ENCODE measurements at places on chromosomes 7 and 10.

GRCh38 chr7:105286441-105286840 lies 102.3 kb downstream of the SRPK2 start:
- DNase-seq = no peak

DNA sequence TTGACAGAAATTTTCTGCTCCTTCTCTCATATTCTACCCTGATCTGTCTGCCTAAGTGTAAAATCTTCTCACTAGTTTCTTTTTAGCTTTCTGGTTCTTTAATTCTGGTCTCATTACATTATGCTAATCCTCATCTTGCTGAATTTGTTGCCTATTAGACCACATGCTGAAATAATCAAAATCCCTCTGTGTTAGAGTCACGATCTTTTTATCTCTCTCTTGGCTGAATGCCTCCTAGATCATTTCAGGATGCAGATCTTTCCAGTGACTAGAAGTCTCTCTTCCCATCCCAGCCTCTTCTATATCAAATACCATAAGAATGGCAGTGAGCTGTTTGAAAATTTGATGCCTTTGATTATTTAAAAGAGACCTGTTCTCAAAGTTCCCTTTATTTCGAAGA lies 661.9 kb downstream of the SORCS1 start:
- no peak for DNase-seq

DNA sequence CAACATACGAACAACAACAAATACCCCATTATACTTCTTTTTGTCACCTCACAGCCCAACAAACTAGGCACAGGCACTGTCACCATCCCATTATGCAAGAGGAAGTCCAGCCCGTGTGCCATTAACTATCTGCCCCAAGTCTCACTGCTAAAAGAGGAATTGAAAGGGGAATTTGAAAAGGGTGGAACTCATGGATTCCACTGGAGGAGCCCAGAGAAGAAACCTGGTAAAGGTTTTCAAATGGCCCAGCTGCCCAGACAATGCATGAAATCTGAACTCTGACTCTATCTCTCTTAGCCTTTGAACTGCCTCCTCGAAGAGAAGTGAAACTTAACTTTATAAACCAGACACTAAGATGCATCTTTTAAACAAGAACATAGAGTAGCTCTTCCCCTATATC lies 130.0 kb downstream of the PLXNA4 start:
- no peak for DNase-seq

- no peak for DNase-seq
Observed at GRCh38 chr10:61973906-61974305, 72.4 kb downstream of the ARID5B start.

DNA sequence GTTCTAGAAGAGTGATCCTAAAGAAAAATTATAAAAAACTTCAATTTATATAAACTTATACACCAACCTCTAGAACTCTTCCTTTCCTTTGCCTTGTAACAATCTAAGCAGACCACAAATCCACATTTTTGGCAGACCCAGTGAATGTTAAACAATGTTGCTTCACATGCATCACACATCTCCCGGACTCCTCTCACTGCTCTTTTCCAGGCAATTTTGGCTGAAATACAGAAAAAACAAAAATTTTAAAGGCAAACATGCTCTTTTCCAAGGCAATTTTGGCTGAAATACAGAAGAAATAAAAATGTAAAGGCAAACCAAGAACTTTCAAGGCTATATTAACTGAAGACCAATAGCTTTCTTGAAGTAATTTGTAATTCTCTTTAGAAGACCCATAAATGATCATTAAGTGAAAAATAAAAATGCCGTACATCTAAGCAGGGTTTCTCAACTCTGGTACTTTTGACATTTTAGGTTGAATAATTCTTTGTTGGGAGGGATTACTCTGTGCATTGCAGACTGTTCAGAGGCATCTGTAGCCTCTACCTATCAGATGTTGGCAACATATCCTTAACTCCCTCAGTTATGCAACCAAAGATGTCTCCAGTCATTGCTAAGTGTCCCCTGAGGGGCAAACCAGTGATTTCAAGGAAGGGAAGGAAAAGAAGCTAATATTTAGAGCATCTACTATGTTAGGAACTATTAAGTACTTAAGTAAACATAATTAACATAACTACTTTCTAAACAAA lies 64.4 kb downstream of the NRBF2 start:
- no peak for DNase-seq

GRCh38 chr10:30894221-30894620 lies 137.4 kb downstream of the ZNF438 start:
- no peak for DNase-seq

GRCh38 chr10:132537684-132538001 lies at the start of gene INPP5A:
Gene INPP5A, plus strand, starts transcription at chr10:132537787. Its CDS starts 310 bp downstream, at chr10:132538097.
- no peak for DNase-seq

- no peak for DNase-seq
Observed at GRCh38 chr7:52592698-52593097, 442.7 kb upstream of the POM121L12 start.

DNA sequence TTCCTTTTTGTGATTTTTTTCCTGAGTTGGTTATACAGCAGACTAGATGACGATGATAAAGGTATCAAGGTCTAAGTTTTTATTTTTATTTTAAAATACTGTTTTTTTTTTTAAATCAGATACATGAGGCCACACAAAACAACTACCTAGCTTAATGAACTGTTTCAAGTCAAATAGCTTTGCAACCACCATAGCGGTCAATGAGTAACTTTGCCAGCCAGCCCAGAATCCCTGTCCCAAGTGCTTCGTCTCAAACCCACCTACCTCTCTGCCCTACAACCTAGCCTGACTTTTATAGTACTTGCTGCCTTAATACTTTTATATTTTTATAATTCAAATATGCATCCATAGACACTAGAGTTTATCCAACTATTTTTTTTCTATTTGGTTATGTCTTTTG lies 676.5 kb downstream of the NRG3 start:
- DNase-seq = no peak

DNA sequence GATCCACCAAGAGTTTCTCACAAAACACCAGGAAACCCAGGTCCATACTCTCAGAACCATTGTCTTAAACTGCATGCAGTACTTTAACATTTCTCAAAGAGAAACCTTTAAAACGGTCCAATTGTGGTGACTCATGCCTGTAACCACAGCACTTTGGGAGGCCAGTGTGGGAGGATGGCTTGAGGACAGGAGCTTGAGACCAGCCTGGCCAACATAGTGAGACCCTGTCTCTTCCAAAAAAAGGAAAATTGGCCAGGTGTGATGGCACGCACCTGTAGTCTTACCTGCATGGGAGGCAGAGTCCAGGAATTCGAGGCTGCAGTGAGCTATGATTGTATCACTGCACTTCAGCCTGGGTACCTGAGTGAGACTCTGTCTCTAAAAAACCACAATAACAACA lies 97.5 kb upstream of the OIT3 start:
- no peak for DNase-seq

- DNase-seq = no peak
Observed at GRCh38 chr7:14637968-14638367, 264.6 kb downstream of the DGKB start.

DNA sequence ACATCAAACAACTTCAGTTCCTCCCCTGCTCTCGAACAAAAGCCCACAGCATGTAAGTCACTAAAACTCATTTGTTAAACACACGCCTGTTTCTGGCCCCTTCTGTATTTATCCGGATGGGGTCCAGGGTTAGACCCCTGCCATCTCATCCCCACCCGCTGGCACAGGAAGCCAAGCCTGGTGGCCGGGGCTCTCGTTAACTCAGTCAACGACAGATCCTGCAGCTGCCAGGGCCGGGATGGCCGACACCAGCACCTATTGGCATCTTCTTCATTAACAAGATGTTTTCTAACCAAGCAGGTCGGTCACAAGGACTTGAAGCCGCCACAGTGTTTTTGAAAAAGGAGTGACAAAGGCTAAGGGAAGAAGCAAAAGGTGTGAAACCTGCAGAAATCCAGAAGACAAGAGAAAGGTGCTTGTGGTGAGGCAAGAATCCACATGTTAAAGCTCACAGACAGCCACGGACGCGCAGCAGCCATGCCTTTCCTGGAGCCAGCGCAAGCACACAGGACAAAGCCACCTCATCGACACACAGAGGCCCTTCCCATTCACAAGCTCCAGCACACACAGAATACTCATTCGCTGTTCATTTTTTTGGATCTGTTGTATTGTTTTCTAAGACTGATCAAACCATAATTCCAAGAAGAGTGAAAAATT lies 202.7 kb downstream of the DIP2C start:
- DNase-seq = no peak

DNA sequence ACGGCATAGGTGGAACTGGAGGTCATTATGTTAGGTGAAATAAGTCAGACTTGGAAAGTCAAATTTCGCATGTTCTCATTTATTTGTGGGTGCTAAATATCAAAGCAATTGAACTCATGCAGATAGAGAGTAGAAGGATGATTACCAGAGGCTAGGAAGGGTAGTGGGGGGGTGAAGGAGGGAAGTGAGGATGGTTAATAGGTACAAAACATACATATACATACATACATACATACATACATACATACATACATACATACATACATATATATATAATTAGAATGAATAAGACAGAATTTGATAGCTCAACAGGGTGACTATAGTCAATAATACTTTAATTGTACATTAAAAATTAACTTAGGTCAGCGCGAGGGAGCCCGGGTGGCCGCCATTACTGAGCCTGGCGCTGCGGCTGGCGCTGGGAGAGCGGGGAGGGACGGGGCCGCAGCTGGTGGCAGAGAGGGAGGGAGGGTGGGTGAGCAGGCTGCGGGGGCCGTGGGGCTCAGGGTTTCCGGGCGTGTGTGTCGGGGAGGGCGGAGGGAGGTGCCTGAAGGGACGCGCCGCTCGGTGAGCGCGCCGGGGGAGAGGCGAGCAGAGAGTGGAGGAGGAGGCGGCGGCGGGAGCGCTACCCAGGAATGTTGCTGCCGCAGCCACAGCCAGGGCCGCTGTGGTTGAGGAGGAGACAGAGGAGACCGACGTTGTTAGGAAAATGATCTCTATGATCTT lies 85.8 kb upstream of the EGFR start:
- no peak for DNase-seq

GRCh38 chr10:102195296-102195870 lies 30.7 kb upstream of the ELOVL3 start:
- no peak for DNase-seq

DNA sequence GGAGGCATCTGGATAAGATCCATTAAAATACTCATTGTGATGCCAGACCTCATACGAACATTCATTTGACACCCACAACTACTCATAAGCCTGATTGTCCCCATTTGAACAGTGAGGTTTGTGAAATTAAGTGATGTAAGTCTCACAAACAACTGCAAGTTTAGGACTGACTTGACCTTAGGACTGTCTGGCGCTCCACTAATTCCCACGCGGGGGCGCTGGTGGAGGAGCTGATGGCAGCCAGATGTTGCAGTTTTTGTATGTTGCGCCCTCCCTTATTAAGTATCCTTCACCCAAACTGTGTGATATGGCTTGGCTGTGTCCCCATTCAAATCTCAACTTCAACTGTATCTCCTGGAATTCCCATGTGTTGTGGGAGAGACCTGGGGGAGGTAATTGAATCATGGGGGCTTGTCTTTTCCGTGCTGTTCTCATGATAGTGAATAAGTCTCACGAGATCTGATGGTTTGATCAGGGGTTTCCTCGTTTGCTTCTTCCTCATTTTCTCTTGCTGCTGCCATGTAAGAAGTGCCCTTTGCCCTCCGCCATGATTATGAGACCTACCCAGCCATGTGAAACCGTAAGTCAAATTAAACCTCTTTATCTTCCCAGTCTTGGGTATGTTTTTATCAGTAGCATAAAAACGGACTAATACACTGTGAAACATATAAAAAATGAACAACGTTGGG lies 20.3 kb upstream of the TIAL1 start:
- no peak for DNase-seq

DNA sequence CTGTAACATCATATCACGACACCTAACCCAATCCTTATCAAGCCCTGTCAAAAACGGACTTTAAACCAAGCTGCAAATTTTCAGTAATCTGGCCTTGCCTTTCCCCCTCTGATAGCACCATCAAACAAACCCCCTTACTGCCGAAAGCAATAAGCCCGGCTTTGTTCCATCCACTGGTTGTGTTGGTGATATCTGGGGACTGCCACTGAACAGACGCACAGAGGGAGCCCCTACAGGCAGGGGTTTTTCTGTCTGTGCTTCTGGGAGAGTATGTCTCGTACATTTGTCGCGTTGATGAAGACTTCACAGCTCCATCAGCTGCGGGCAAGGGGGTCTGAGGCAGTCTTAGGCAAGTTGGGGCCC lies 550 bp upstream of the PLAU start:
- no peak for DNase-seq

GRCh38 chr7:713488-714230 lies 12.8 kb upstream of the DNAAF5 start:
- no peak for DNase-seq

DNA sequence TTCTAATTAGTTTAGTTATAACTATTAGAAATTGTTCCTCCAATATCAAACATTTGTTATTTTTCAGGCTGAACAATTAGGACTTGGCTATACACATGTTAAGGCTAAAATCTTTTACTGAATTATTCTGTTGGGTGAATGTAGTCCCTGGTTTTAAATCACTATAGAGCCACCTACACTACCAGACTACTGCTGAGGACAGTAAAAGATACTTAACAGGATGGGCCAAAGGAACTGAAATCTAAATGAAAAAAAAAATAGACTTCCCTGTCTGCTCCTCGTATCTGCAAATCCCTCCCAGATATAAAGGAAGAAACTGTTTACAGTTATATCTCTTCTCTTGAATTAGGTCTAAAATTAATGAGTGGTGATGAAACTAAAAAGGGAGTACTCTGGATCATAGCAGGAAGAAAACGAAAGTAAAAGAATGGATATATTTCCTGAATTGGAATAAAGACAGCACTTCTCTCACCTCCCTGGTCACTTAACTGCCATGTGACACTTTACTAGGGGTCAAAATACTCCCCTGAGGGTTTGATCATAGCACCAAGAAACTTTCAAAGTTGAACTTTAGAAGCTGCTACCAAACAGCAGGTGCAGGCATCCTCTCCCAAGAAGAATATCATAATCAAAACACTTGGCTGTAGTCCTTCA lies 12.7 kb downstream of the FBXW4 start:
- DNase-seq = no peak

- no peak for DNase-seq
Observed at GRCh38 chr10:6314620-6315205, 112.0 kb downstream of the PFKFB3 start.

- no peak for DNase-seq
Observed at GRCh38 chr10:132983252-132984007, 41.1 kb upstream of the CFAP46 start.

GRCh38 chr10:51501396-51501795 lies 198.0 kb downstream of the CSTF2T start:
- no peak for DNase-seq

DNA sequence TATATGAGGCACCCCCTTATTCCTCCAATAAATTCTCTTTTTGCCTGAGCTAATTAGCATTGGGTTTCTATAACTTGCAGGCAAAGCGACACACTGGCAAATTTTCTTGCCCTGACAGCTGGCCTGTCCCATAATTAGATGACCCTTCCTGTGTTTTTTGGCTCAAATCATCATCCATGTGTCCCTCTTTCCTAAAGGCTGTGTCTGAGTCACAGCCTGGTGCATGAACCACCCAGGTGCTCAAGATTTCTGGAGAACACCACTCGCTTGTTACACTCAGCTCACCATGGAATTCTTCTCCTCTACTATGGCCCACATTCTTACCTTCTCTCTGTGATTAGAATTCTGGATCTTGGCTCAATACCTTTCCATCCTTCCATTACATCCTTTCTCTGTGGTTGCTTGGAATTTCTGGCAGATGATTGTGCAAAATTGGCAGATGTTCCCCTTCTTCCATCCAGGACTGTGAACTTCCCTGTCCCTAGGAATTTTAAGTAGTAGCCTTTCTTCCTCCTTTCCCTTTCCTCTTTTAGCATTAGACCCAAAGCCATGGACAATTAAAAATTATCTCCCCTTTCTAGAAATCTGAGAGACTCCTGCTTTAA lies 116.0 kb upstream of the ANKRD1 start:
- DNase-seq = no peak

All from stimulated activated CD8-positive, alpha-beta memory T cell treated with anti-CD3 and anti-CD28 coated beads, Interleukin-7, amount 100 ng/mL, for 1 hour (primary cell).